ENCODE measurements at places on chromosomes 4 and X.

- no peak for DNase-seq
Measured at GRCh38 chr4:104128031-104128849, 366.5 kb downstream of the CXXC4 start.

DNA sequence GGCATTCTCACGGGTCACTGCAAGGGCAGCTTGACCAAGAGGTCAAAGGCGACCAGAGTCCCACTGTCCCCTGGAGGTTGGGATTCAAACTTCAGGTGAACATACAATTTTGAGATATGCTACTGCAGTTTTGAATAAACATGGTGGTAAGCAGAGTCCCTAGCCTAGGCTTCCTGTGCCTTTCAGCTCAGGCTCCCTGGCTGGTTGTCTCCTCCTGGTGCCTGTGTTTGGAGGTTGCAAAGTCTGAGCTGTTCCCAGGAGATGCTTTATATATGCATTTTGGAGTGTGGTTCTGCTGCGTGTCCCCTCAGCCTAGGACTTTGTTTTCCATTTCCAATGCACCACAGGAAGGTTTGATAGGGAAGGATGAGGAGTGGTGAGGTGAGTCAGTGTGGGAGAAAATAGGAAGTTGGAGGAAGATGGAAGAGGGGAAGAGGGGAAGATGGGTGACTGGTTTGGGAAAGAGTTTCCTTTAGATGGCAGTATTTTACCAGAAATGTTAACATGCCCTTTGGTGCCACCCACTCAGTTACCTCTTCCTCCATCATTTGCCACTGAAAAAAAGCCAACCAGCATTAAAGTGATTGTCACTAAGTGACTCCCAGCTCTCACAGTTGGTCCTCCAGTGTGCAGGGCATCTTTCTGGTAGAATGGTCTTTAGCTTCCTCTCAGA is 211.7 kb upstream of the AGTR2 start:
- no peak for DNase-seq

DNA sequence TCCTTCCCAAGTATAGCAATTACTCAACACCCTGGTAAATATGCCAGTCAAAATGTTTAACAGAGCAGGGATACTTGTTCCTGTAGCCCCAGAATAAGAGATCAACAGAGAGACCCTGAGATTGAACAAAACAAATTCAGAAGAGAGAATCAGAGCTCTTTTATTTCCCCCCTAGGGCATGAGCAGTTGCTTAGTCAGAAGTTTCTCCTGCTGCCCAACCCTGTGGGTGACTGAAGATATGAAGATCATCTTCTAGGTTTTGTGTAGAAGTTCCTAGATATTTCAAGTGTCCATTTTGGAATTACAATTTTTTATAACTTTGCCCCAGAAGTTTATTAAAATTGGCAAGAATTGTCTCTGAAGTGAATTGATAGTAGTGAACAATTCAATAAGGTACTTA is 59.1 kb upstream of the RXFP1 start:
- DNase-seq: no peak

DNA sequence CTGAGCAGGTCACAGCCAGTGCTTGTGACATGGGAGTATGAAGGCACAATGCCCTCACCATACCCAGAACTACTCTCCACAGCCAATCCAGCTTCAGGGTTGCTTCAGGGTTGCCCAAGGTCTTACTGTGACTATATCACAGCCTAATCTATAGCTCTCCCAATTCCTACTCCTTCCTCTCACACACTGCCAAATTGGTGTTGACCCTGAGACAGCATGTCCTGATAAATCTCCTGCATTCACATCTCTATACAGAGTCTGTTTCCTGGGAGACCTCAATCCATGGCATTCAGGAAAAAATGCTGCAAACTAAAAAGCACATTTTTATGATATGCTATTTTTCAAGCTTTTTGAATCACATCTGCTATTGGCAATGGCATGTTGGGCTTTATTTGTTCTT is 456.7 kb downstream of the GRID2 start:
- no peak for DNase-seq

DNA sequence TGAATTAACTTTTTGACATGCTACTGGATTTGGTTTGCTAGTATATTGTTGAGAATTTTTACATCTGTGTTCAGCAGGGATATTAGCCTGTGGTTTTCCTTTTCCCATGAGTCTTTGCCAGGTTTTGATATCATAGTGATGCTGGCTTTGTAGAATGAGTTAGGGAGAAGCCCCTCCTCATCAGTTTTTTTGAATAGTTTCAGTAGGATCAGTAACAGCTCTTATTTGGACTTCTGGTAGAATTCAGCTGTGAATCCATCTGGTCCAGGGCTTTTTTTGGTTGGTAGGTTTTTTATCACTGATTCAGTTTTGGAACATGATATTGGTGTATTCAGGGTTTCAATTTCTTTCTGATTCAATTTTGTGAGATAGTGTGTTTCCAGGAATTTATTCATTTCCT is 790.4 kb upstream of the GRID2 start:
- no peak for DNase-seq

- DNase-seq: no peak
Measured at GRCh38 chr4:174154215-174154854, 129.1 kb downstream of the FBXO8 start.

DNA sequence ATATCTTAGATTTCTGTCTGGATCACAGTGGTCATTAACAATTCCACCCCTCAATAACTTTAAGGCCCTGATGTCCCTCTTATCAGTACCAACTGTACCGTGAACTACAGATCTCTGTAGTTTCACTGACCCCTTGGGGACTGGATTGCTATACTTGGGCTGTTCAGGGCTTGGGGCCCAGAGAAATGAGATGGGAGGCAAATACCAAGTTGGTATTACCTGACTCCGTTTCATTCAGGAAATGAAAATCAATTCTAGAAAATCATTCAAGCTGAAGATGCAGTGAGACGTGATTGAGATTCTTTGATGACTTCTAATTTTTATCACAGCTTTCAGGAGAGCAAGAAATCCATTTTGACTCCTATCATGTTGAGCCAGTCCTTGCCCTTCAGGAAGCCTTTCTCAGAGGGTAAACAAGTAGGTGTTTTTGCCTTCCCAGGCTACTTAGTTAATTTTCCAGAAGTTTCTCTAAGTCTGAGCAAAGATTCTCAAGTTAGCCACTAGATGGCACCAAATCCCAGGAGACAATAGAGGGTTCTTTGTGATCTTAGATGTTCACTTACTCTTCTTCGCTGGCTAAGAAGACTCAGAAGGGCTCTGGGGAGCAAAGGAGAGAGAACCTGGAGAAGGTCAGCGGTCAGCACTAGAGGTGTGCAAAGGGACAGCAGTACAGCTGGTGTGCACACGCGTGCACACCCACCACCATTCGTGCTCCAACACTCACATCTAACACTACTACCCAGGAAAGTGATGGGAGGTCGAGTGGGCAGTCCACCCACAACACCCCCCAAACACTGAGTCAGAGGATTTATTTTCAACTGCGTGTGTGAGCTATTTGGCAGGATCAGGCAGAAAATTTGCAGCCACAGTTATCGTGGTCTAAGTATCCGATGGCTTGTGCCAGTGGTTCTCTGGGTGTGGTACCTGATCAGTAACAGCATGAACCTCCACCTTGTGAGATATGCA is 7.4 kb downstream of the HNRNPH2 start:
- DNase-seq: no peak

GRCh38 chrX:44536198-44536597 is 6.5 kb downstream of the FUNDC1 start:
- DNase-seq: no peak

DNA sequence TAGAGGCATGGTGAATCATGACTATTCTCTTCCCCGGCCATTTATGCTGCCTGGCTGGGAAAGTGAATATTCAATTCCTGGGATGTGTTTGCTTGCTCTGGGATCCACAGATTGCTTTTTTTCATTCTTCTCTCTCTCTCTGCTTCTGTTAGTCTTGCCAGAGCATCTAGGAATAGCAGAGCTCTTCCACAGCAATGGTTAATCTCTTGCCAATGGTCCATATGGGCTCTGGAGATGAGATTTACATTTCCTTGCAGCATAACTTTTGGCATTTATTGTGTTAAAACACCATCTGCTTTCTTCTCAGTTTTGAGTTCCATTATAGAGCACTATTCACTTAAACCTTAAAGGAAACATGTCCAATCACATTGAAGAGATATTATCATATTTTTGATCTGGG is 59.2 kb upstream of the GUCY1A1 start:
- no peak for DNase-seq

DNA sequence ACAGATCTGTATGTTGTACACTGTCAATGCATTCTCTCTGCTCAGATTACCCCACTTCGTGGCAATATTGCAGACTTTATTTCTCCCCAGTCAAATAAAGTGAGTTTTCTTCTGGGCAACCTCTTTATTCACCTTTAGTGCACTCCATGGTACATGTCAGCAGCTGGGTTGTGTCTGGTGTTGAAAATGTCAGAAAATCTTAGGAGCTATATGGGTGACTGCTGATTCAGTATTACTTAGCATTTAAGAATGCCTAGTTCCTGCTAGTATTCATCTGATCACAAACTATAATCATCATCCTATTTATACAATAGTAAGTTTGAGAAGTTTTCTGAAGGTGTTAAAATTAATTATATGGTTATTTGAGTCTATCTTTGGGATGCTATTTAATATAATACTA is 112.5 kb downstream of the CFAP299 start:
- DNase-seq: no peak

DNA sequence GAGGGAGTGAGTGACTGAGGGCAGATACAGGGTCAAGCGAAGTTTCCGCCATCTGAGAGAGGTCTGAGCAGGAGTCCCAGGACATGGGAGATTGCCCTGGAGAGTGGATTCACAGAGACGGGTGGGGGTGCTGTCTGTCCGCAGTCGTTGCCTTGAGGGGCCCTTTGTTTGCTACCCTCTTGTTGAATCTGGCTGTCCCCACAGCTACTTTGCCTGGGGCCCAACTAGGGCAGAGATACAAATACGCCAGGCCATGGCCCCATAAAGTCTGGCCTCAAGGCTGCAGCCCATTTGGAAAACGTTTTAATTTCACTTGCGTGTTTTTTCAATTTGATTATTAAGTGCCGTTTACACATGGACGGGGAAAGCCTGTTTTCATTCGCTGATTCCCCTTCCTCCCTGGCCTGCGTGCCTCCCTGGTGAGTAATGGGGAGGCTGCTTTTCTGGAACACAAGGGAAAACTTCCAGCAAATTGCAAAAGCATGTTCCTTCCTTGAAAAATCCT is 134.4 kb downstream of the SMIM20 start:
- DNase-seq: no peak

- no peak for DNase-seq
Measured at GRCh38 chrX:53223068-53223693, 1.8 kb downstream of the KDM5C start.

GRCh38 chr4:165308166-165308565 is 19.3 kb upstream of the MSMO1 start:
- no peak for DNase-seq

DNA sequence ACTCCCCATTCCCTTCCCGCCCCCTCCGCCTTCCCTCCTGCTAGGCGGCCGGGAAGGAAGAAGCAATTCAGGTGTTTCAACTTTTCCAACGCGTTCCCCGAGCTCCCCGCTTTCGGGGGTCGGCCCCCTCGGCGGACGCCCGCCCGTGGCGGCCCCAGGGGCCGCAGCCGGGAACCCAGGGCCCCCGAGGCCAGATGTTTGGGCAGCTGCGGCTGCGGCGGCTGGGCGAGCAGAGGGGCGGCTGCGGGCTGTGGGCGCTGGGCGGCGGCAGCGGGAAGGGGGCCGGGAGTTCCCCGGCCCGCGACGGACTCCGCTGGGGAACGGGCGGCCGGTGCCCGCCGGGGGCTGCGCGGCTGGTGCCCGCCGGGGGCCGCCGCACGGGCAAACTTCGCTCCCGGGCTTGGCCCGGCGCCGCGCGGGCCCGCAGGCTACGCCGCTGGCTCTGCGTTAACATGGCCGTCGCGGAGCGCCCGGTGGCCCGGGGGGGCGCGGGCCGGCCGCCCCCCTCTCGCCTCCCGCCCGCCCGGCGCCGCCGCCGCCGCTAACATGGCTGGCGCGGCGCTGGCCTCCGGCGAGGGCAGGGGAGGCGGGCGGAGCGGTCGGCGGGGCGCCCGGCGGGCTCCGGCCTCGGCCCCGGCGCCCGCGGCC is 510 bp downstream of the HMGB3 start:
- no peak for DNase-seq

DNA sequence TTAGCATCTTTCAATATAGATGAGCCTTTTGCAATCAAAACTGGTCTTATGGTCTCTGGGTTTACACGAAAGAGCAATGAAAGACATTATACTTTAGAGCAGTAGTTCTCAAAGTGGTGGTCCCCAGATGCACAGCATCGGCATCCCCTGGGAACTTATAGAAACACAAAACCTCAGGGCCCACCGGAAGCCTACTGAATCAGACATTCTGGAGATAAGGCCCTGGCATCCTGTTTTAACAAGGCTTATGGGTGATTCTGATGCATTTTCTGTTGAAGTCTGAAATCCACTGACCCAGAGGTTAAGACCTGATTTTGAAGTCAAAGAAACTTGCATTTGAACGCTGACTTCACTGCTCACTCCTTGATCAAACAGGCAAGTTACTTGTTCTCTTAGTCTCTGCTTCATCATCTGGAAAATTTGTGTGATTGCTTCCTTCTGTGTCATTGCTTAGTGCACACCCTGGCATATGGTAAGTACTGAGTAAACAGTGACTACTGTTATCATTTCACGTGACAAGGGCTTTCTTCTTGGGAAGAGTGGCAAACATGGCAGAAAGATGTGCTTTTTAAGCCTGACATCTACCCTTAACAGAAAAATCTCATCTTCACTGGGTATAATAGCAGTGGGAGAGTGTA is 14.5 kb downstream of the CHRNA9 start:
- no peak for DNase-seq

- DNase-seq: no peak
Measured at GRCh38 chr4:154490234-154490582, 1.4 kb downstream of the DCHS2 start.

DNA sequence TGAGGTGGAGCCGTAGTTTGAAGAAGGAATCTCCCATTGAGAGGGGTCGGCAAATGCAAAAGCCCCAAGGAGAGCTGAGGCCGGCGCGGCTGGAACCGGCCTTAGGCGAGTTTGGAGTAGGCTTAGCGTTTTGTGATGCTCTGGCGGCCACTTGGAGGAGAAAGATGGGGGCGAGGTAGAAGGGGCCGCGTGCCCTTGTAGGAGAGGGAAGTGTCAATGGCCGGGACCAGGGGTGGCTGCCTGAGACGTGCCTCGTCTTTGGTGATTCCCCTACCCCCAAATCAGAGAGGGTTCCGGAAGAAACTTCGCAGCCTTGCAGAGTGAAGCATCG is 11.7 kb downstream of the MSX1 start:
- no peak for DNase-seq
